ENCODE measurements at places on chromosomes 11 and 22. TPM values are rescaled to one million over a fixed set of nuclear protein-coding genes. Genes with fewer than 3 reads are reported as not detected.

SESN3 gene
- total RNA-seq: 19.0 TPM

DLAT gene
- 25.5 TPM for total RNA-seq

GRCh38 chr22:22588485-22589164, 29.6 kb upstream of the PRAME start:
- no peak for DNase-seq

DNA sequence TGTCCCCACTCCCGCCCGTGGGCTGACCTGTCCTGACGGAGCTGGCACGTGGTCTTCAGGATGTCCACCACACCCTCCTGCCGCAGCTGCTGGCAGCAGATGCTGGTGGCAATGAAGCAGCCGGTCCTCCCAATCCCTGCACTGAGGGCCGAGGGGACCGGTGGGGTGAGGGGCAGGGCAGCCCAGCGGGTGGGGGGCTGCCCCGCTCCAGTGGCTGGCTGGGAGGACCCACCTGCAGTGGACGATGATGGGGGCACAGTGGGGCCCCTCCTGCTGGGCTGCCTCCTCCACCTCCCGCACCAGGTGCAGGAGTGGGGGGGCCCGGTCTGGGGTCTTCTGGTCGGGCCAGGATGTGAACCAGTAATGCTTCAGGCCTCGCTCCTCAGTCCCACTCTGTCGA, 3.4 kb upstream of the IGSF22 start:
- DNase-seq: no peak

GRCh38 chr11:83007909-83008580, 63.7 kb downstream of the RAB30 start:
- DNase-seq: no peak

GRCh38 chr11:60116996-60117790, 28.7 kb downstream of the MS4A2 start:
- no peak for DNase-seq

DNA sequence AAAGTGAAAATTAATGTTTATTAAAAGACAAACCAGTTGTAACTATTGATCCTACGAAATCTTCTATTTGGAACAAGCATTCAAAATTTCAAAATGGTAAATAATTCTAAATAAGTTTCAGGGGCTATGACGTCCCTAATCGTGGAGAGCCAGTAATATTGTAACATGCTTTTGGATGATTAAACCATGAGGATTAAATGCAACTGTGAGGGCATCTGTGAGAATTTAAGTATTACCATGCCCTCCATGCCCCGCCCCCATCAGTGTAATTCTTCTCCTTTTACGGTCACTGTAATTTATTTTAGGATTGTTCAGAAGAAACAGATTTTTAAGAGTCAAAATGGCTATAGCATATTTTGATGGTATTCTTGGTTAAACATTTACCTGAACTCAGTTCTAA, 133.2 kb downstream of the APOL5 start:
- no peak for DNase-seq

Data from posterior vena cava (tissue), 2 donors.